ENCODE measurements at places on chromosomes 13 and 19.

- no peak for DNase-seq
These were observed 19.0 kb upstream of the IL17D start for GRCh38 chr13:20684546-20684945.

DNA sequence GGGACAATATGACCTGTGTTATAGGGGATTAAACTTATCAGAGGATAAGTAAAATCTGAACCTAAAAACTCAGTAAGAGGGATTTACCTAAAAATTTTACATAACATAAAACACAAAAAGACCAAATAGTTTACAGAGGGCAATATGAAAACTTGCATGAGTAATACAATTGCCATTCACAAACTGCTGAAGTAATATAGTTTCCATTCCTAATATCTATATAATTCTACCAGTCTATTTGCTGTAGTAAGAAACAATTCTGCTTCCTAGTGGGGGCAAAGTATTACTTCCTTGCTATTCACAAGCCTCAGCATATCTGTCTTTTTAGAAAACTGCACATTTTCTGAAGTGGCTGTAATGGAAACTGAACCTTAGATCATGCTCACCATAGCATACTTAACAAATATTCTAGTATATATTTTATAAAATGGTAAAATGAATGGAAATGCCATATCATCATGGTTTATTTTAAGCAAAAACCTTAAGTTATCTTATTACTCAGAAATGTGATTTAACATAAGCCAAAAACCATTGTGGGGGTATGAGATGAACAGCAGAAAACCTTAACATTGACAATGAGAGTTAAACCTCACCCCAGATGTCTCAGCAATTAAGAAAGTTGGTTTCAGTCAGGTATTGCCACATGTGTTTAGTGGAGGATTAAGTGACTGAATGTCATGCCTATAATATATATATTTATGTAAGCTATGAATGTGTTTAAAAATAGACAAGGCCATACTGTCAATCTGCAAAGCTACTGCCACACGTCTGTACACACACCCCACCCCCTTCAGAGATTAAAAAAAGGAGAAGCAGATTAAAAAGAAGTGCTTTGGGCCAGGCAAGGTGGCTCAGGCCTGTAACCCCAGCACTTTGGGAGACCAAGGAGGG is 136.8 kb downstream of the MIPEP start:
- DNase-seq = no peak

- no peak for DNase-seq
These were observed 540.5 kb downstream of the PCDH9 start for GRCh38 chr13:66689628-66690027.

GRCh38 chr19:48990400-48990799 is 2.7 kb downstream of the GYS1 start:
- DNase-seq = no peak

DNA sequence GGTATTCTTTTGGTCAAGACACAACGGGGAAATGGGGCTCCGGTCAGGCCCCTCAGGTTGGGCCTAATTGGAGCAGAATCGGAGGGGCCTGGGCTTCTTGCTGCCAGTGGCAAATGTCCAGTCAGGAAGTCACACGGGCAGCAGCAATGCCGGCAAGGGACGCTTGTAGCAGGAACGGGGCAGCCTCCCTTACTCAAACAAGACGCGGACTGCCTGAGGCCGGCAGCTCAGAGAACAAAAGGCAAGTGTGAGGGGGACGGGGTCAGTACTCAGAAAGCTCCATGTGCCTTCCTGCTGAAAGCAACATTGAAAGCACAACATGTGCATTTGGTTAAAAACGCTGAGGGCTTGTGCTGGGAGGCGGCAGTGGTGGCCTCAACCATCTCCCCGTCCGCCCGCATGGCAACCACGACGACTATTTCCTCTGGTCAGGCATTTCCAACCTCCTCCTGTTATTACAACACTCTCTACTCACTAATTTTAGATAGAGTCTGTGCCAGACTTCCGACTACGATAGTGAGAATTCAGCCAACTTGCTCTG is 20.5 kb upstream of the RASA3 start:
- no peak for DNase-seq

DNA sequence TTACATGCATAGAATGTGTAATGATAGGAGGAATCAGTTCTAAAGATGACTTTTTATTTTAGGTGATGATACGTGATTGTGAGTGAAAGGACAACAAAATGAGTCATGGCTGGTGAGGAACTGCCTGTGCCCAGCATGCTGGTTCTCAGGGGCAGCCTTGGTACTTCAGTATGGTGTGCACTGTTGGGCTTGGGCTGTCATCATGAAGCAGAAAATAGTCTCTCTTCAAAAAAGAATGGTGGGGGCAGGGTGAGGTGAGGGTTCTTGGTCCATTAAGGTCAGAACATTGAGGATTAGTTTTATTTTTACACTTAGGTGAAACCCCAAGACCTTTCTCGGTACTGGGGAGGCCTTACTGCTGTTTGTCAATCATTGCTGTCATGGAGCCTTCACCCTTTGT is 309.5 kb downstream of the MTUS2 start:
- no peak for DNase-seq

- DNase-seq = peak; percentile 64
These were observed 24.2 kb upstream of the TTYH1 start for GRCh38 chr19:54390942-54391577.

GRCh38 chr13:112720814-112721197 is 31.0 kb downstream of the ATP11A start:
- no peak for DNase-seq

GRCh38 chr13:88042489-88042888 is 371.3 kb downstream of the SLITRK5 start:
- DNase-seq = no peak

- no peak for DNase-seq
These were observed 60.6 kb downstream of the COLGALT1 start for GRCh38 chr19:17615889-17616685.

- no peak for DNase-seq
These were observed 20.1 kb upstream of the EBPL start for GRCh38 chr13:49711218-49711863.

- DNase-seq = no peak
These were observed 1526.9 kb downstream of the EFNB2 start for GRCh38 chr13:105008604-105009003.

- DNase-seq = peak; percentile 11
These were observed 62.3 kb downstream of the KCNC3 start for GRCh38 chr19:50266896-50267295.

GRCh38 chr13:32946558-32946957 is 69.7 kb upstream of the KL start:
- DNase-seq = no peak

DNA sequence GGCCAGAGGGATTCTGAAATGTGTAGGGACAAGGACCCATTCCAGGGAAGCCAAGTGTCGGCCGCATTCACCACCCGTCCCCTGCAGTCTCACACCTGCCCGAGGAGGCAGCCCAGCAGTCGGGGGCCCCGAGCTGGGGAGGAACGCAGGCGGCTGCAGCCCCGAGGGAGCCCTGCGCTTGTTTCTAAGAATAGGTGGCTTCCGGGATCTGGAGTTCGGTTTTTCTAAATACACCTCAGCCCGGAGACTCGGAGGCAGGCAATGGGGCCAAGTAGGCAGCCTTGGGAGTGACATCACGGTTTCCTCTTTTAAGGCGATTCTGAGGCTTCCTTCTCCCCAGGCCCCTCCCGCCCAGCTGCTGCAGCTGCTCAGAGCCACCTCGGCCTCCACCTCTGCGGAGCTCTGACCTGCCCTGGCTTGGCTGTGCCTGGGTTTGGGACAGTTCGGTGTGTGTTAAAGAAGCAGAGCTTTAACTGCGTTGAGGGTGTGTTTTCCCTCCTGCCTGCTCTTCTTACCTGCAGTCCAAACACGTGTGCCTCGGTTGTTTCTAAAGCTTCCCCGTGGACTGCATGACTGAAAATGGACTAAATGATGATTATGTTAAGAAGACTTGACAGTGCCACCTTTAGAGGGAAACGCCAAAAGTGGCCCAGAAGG is 80.5 kb downstream of the COL4A2 start:
- DNase-seq = no peak

- DNase-seq = no peak
These were observed 14.9 kb upstream of the SCN1B start for GRCh38 chr19:35015270-35015953.

GRCh38 chr19:18608102-18608804 is 1.7 kb upstream of the CRLF1 start:
- DNase-seq = no peak

- no peak for DNase-seq
These were observed 10.6 kb upstream of the MTRF1 start for GRCh38 chr13:41273831-41274441.

DNA sequence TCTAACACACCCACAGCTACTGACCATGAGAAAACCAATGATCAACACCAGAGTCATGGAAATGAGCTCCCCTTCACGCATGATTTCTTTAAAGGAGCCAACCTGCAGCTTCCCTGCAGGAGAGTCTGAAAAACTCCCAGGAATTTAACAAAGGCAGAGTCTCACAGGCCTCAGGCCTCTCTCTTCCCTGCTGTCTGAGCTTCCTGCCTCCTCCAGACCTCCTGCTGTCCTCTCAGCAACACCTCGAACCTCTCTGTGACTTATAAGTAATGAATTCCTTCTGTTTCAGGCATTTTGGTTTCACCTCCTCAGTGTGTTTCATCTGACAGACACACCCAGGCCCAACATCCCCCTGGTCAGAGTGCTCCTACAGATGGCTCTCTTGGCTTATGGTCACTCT is 1044.4 kb downstream of the UQCRFS1 start:
- DNase-seq = no peak

GRCh38 chr19:41308450-41309179 is 1.4 kb upstream of the CCDC97 start:
- peak; percentile 99 for DNase-seq

DNA sequence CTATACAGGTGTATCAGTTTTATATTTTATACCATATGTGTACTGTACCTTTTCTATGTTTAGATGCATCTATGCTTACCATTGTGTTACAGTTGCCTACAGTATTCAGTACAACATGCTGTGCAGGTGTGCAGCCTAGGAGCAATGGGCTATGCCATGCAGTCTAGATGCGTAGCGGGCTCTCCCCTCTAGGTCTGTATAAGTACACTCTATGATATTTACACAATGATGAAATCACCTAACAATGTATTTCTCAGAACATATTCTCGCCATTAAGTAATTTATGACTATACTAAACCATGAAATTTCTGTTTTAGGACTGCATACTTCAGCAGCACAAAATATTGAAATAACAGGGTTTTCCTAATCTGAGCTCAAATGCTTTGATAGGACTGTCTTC is 179.6 kb downstream of the RFC3 start:
- DNase-seq = no peak

GRCh38 chr13:75960538-75960994 is 324.4 kb downstream of the LMO7 start:
- DNase-seq = no peak

- DNase-seq = peak; percentile 71
These were observed 1.9 kb downstream of the IFNL1 start for GRCh38 chr19:39297931-39298634.

DNA sequence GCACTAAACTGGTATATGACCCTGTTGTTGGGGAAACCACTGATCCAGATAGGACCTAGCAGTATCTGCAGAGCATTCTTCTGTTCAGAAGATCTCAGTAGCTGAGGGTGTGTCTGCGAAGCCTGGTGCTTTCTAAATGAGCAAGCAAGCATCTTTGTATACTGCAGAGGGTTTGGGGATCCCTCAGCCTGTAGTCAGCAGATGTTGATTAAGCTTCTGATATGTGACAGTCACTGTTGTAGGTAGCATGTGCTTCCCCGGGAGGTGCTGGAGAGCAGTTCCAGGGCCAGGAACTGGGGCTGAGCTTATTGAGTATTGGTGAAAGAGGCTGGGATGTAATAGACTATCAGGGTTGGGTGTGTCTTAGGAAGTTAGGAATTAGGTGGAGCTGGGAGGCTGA is 1.5 kb downstream of the SCAF1 start:
- DNase-seq = no peak

- DNase-seq = no peak
These were observed 190.8 kb downstream of the TEX29 start for GRCh38 chr13:111511219-111511732.

DNA sequence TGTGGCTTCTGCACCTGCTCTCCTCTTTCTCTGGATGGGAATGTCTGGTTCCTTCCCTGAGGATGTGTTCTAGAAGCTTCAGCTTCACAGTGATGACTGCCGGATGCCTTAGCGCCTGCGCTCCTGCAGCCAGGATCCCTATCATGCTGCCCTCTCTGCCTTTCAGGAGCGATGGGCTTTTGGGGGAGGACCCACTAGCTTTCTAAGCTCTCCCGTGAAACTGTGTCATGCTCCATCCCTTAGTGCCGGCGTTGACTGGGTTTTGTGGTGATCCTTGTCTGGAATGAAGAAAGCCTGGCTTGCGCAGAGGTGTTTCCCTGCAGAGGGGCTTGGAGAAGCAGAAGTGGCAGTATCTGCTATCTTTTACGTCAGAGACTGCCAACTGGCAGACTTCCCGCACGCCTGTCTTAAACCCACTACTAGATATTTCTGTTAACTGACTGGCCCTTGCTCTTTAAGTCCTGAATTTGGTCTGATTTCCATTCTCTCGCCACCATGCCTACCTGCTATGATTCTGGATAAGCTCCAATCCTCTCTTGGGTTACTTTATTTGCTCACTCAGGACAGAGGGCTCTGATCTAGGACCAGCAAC is 3.8 kb upstream of the KMT2B start:
- no peak for DNase-seq

DNA sequence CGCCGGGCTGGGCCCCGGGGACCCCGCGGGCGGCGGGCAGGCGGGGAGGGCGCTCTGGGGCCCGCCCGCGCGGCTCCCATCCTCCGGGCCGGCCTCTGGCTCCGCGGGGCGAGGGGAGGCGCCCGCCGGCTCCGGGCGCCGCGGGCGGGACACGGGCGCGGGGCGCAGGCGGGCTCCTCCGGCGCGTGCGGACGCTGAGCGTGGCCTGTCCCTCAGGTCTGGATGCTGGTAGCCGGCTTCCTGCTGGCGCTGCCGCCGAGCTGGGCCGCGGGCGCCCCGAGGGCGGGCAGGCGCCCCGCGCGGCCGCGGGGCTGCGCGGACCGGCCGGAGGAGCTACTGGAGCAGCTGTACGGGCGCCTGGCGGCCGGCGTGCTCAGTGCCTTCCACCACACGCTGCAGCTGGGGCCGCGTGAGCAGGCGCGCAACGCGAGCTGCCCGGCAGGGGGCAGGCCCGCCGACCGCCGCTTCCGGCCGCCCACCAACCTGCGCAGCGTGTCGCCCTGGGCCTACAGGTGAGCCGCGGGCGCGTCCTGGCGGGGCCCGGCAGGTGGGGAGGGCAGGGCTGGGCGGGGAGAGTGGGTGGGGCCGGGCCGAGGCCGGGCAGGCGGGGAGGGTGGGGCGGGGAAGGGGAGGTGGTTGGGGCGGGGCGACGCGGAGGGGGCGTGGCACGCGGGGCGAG is 420 bp downstream of the IL17D start:
- peak; percentile 83 for DNase-seq

GRCh38 chr19:46124638-46125115 is at the start of gene IGFL3:
TSS of gene IGFL3 (minus strand) at chr19:46124688. CDS start at chr19:46124649, 39 bp downstream.
- DNase-seq = no peak

DNA sequence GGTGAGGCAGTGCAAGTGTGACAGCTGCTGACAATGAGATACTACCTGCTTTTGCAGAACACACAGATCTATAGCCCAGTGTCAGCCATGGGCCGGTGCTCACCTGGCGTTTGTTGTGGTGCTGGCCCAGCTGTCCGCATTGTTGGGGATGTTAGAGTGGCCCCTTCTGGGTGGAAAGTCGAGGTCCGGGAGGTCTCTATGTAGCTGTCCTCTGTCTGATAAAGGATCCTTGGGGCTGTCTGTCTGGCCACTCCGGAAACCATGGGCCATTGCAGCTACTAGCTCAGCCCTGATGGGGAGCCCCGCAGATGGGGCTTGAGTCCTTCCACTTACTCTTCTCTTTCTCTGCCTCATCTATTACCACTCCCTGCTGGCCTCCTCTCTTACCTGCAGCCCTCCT is 181.5 kb upstream of the TSHZ3 start:
- DNase-seq = no peak
